ENCODE measurements at places on chromosomes 12 and 14.

DNA sequence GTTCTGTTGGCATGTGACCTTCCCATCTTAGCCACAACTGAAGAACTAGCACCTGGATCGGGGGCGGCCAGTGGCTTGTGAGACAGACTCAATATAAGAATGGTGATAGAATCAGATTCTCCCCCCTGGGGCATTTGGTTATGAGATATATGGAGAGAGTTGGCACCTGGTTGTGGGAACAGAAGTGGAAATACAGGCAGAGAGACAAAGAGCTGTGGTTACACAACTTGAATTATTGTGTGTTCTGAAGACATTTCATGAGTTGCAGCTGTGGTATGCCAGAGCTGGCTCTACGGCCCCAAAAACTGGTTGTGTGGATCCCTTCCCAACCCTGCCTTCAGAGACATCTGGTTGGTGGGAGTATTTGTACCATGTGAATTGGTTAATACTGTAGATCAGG is 2.9 kb upstream of the MSRB3 start:
- no peak for DNase-seq

DNA sequence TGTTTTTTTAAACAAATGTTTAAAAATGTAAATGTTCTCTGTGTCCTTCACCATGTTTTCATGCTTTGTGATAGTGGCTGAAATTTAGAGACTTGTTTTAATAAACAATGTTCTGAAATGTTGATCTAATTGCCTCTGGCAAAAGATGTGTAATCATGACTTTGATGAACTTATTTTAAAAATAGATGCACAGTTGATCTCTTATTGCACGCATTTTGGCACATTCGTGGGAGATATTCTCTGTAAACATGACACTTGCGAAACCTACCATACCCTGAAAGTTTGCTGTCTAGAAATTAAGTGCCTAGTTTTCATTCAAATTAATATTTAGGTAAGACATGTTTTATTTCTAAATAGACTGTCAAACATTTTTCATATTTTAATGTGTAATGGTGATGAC is 119.7 kb upstream of the DNM1L start:
- no peak for DNase-seq

GRCh38 chr12:93766796-93767523 is 89.8 kb downstream of the CRADD start:
- peak; percentile 59 for DNase-seq

- no peak for DNase-seq
Observed at GRCh38 chr14:32933629-32934072, 5.0 kb upstream of the NPAS3 start.

DNA sequence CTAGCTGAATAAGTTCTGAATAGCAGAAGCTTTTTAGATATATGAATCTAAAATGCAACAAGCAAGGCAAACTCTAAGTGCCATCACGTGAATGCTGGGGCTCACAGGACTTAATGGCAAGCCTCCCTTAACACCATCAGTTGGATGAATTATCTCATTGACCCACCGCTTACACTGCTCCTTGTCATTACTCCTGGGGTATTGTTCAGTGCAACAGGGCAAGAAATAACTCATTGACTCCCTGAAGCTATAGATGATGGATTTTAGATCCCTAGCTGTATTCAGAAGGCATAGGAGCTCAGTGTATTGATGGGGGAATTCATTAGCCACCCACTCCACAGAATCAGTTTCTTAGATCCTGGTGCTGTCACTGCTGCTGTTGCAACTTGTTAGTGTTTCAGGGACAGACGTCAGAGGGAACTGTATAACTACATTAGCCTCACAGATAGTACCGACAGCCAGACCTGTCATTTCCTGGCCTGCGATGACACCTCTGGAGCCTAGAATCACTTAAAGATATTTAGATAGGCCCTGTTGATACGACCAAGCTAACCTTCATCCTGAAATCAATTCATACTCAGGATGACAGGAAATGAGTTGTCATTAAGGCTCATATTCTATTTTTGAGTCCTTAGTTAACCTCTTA is 735.3 kb downstream of the DIO2 start:
- DNase-seq: no peak

GRCh38 chr12:47707905-47708543 is 2.2 kb upstream of the RPAP3 start:
- no peak for DNase-seq

DNA sequence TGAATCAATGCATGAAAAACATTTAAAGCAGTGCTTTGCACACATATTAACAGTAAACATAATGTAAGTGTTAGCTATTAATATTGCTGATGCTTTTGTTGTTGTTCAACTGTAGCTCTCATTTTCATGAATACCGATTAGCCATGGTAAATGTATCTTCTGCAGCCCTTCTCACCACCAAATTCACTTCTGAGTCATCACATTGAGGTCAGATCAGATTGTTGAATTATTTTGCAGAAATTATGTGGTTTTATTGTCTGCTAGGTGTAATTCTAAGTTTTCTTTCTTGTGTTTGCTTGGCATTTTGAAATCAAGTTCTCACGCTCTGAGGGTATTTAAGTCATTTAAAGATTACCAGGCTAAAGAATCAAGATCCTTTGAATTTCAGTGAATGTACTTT is 74.6 kb downstream of the AKAP6 start:
- no peak for DNase-seq

DNA sequence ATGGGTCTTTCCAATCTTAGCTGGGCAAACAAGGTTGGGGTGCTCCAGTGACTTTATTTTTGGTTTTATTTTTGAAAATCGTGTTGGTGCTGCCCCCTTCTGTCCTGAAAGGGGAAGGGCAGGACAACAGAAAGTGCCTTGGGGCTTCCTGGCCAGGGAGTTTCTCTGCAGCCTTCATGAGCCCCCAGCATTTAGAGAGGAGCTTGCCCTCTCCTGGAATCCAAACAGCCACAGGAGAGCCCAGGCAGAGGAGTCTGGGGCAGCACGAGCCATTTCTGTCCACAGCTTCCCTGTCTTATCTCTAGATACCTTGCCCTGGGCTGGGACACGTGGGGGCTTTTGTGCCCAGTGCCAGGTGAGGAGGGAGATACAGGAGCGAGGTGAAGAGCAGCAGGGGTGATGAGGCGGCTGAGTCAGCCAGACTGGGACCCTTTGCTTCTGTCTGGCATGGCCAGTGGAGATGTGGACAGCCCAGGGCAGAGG is 4.4 kb upstream of the C1RL start:
- DNase-seq: no peak

DNA sequence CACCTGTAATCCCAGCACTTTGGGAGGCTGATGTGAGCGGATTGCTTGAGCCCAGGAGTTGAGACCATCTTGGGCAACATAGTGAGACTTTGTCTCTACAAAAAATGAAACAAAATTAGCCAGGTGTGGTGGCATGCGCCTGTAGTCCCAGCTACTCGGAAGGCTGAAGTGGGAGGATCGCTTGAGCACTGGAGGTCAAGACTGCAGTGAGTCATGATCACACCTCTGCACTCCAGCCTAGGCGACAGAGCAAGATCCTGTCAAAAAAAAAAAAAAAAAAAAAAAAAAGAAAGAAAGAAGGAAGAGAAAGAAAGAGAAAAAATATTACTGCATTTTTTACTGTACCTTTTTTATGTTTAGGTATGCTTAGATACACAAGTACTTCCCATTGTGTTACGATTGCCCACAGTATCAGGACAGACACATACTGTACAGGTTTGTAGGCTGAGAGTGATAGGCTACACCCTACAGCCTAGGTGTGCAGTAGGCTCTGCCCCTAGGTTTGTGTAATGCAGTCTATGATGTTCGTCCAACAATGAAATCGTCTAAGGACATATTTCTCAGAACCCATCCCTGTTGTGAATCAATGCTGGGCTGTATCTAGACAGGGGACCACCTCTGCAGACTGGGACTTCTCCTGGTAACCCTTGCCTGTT is 160.4 kb upstream of the PWP1 start:
- no peak for DNase-seq

DNA sequence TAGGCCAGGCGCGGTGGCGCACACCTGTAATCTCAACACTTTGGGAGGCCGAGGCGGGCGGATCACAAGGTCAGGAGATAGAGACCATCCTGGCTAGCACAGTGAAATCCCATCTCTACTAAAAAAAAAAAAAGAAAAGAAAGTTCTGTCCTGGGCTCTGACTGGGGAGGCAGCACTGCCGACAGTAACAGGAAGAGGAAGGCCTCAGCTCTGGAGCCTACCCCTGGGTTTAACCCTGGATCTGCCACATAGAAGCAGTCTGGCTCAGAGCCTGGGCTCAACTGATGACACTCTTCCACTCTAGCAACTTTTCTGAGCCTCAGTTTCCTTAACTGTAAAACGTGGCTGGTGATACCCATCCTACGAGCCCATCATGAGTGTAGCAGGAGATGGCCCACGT is 60.5 kb downstream of the ACTN1 start:
- no peak for DNase-seq

DNA sequence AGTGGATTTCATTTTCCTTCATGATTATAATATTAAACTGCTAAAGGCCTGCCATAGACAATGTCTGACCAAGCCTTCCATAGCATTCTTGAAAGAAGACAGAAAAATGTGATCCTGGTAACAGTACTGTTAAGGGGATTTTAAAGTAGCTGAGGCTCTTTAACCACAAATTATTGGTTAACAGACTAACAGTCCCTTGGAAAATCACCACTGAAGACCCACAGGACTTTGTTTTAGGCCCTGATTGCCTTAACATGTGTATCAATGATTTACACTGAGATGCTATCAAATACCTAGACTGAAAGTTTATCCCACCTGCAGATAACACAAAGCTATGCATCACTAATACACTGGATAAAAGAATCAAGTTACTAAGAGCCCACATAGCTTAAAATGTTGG is 6.0 kb downstream of the KRT79 start:
- no peak for DNase-seq

- DNase-seq: no peak
Observed at GRCh38 chr12:46209914-46210872, 58.6 kb downstream of the SLC38A1 start.

DNA sequence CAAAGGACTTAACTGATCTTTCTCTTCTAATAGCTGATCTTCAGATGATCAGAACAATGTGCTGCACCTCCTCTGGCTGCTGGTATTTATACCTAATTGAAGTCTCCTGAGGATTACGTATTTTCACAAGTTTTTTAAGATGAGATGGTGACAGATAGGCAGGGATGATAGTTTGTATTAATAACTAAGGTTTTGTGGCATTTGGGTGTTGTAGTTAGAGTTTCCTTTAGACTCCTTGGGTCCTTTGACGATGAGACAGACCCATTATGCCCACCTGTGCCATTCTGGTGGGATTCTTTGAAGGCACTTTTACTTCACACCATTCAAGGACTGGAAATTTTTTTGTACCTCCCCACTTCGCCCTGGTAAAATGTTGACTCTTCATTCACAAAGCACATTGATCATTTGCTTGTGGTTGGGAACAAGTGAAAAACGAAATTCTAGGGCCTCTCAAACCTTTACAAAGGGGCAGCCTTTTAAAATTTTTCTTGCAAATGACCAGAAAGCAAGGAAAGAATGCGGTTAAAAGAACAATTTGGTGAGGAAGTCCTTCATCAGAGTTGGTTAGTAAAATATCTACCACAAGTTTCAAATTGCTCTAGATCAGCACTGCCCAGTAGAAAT is at the start of gene IFNG:
Gene IFNG, minus strand, starts transcription at position 60 of the 624 bp plus-strand sequence. CDS start 125 bp downstream, outside the sequence.
- no peak for DNase-seq

DNA sequence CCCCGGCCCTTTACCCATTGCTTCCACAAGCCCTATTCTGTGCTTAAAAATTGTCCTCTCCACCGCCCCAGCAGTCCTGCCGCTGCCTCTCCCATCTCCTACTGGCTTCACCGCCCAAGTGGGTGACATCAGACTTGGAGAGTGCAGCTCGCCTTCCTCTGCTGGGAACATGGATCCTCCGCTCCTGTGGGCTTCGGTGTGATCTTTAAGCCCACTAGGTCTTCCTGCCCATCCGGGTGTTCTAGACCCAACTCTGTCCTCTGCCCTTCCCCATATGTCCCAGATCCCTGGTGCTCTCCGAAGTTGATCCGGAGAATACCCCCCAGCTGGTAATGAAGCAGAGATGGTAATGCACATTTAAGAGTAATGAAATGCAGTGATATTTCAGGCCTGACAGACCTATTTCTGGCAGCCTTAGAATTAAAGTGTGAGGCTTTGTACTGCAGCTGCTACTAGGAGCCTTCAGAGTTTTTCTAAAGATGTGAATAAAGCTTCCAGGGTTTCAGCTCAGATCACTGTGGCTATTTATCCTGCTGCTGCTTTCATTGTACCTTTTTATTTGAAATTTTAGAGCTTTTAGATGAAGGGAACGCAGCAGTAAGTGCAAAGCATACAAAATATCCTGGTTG is 22.9 kb upstream of the CTDSP2 start:
- DNase-seq: no peak

DNA sequence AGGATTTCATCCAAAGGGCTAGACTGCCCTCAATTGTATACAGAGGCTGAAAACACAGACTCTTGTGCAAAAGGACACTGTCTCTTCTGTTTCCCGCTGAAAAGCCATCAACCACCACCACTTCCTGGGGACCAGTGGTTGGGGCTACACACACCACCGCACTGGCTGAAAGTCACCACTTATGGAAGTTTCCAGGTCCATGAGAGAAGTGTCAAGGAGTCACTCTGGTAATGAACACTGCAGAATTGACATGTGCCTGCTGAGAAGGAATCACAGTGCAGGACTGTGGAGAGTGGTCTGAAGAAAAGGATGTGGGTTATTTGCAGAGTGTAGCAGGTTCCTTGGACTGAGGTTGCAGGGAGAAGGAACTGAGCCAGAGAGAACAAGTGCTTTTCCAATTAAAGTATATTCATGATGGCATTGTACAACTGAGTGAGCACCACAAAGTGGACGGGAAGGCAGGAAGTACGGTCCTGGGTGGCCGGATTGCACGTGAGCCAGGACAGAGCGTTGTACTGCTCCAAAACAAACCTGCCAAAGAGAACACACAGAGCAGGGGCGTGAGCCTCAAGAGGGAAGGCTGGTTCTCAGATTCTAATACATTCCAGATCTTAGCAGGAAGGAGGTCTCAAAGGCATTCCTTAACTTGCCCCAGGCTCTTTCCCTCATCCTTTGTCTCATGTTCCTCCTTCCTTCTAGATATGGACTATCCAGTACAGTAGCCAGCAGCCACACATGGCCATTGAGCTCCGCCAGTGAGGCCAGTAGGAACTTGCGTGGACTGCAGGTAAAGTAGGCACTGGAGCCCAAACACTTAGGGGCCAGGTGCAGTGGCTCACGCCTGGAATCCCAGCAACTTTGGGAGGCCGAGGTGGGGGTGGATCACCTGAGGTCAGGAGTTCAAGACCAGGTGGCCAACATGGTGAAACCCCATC is 316.4 kb downstream of the MED13L start:
- DNase-seq: no peak

GRCh38 chr14:77139540-77140358 is 1.8 kb downstream of the ZDHHC22 start:
- no peak for DNase-seq

DNA sequence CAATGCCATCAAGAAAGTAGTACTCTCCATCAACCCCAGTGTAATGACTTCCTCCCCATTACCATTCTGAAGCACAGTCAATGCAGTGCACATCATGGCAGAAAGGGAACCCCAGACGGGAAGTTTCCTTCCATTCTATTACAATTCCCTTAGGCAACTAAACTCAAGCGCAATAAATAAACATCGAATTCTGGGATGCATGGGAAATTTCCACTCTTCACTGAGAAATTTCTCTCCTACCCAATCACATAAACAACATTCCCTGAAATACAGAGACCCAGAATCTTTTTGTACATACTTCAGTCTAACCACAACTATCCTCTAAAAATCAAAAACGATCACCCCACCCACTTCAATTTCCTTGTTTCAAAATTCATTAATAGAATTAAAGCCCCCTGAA is 20.0 kb downstream of the SARNP start:
- DNase-seq: no peak

GRCh38 chr12:75779891-75780496 is 251.6 kb downstream of the PHLDA1 start:
- no peak for DNase-seq
